A549 treated with ZK216348 at 1 μM for 4 hours (cell line): ENCODE measurements at places on chromosomes 3 and 15. TPM values are rescaled to one million over a fixed set of nuclear protein-coding genes. Genes with fewer than 3 reads are reported as not detected.

The ITIH1 gene
- not detected in 5 replicates for total RNA-seq

The GOLGA6B gene
- 0.15 to 0.16 TPM in 2 of 5 replicates, not detected in the others for total RNA-seq

The XIRP1 gene
- 0.02 to 0.18 TPM (median 0.06 TPM) in 5 replicates for total RNA-seq

The GP9 gene
- not detected in 5 replicates for total RNA-seq

The LTF gene
- total RNA-seq: not detected in 5 replicates

The MORC1 gene
- not detected in 5 replicates for total RNA-seq

The ST3GAL6 gene
- 0.59 to 1.9 TPM (median 1.2 TPM) in 5 replicates for total RNA-seq

The LSAMP gene
- 0.04 to 0.49 TPM (median 0.08 TPM) in 5 replicates for total RNA-seq

The DLL4 gene
- total RNA-seq: 0.84 to 1.2 TPM (median 1.1 TPM) in 5 replicates

The GOLGA8Q gene
- 0.14 TPM in 1 of 5 replicates, not detected in the others for total RNA-seq

The RLBP1 gene
- total RNA-seq: not detected in 5 replicates

The TJP1 gene
- total RNA-seq: 55.6 to 80.2 TPM (median 79.6 TPM) in 5 replicates

The SAMD7 gene
- total RNA-seq: not detected in 5 replicates

The CLDN16 gene
- total RNA-seq: 0.07 to 0.34 TPM in 2 of 5 replicates, not detected in the others

The EXOSC7 gene
- 41.2 to 50.2 TPM (median 44.8 TPM) in 5 replicates for total RNA-seq

The AADACL2 gene
- not detected in 5 replicates for total RNA-seq

The TP63 gene
- 0.14 to 0.34 TPM (median 0.27 TPM) in 5 replicates for total RNA-seq

The TRMT10C gene
- total RNA-seq: 18.7 to 44.6 TPM (median 33.3 TPM) in 5 replicates

The UNC45A gene
- 36.7 to 64.4 TPM (median 55.7 TPM) in 5 replicates for total RNA-seq

The LDHAL6B gene
- total RNA-seq: not detected in 5 replicates

The PLXNA1 gene
- 16.7 to 27.7 TPM (median 25.0 TPM) in 5 replicates for total RNA-seq

The PLS1 gene
- total RNA-seq: 9.1 to 15.7 TPM (median 12.2 TPM) in 5 replicates

The ELL3 gene
- 1.4 to 2.7 TPM (median 1.8 TPM) in 5 replicates for total RNA-seq

The ISL2 gene
- 1.8 to 4.7 TPM (median 4.0 TPM) in 5 replicates for total RNA-seq

The DPH3 gene
- 16.9 to 25.5 TPM (median 25.2 TPM) in 5 replicates for total RNA-seq

The ZNF501 gene
- total RNA-seq: not detected in 5 replicates

The STRIT1 gene
- not detected in 5 replicates for total RNA-seq

The FOXL2 gene
- total RNA-seq: 2.5 to 6.0 TPM (median 4.8 TPM) in 5 replicates

The CCDC9B gene
- 17.9 to 24.7 TPM (median 19.2 TPM) in 5 replicates for total RNA-seq

The CRELD1 gene
- total RNA-seq: 8.1 to 15.6 TPM (median 13.7 TPM) in 5 replicates

The TPRG1 gene
- total RNA-seq: 0.09 to 0.40 TPM (median 0.25 TPM) in 4 of 5 replicates, not detected in the other

The SHF gene
- 0.39 to 1.1 TPM (median 0.85 TPM) in 5 replicates for total RNA-seq

The RTP3 gene
- not detected in 5 replicates for total RNA-seq

The IL16 gene
- 0.24 TPM in 1 of 5 replicates, not detected in the others for total RNA-seq

The C3orf70 gene
- 0.02 to 0.04 TPM in 2 of 5 replicates, not detected in the others for total RNA-seq

The MST1 gene
- total RNA-seq: 1.4 to 2.1 TPM (median 1.5 TPM) in 5 replicates

The DUOXA2 gene
- total RNA-seq: not detected in 5 replicates

The CLDN18 gene
- not detected in 5 replicates for total RNA-seq

The TMEM207 gene
- total RNA-seq: not detected in 5 replicates

The CYB561D2 gene
- total RNA-seq: 11.9 to 22.1 TPM (median 18.8 TPM) in 5 replicates

The GPR176 gene
- 9.4 to 14.1 TPM (median 11.8 TPM) in 5 replicates for total RNA-seq

The IQCH gene
- total RNA-seq: 1.2 to 2.4 TPM (median 1.5 TPM) in 5 replicates

The NR2E3 gene
- 0.20 to 0.23 TPM in 2 of 5 replicates, not detected in the others for total RNA-seq

The POLG gene
- total RNA-seq: 43.5 to 63.1 TPM (median 55.5 TPM) in 5 replicates

The TRH gene
- total RNA-seq: not detected in 5 replicates

The SCAANT1 gene
- total RNA-seq: not detected in 5 replicates
